Caco-2 (cell line): ENCODE measurements at places on chromosomes 11 and 22. TPM values are rescaled to one million over a fixed set of nuclear protein-coding genes. Genes with fewer than 3 reads are reported as not detected.

The ANO3 gene
- total RNA-seq = not detected in 2 replicates

The NXPE4 gene
- total RNA-seq = not detected in 2 replicates

The ABCG4 gene
- total RNA-seq = 0.18 TPM in 1 of 2 replicates, not detected in the other

The PVALB gene
- not detected in 2 replicates for total RNA-seq

The KCNE3 gene
- 48.1 and 58.2 TPM in 2 replicates for total RNA-seq

The VSIG10L2 gene
- not detected in 2 replicates for total RNA-seq

The MN1 gene
- total RNA-seq = 0.32 and 0.44 TPM in 2 replicates

The NLRP14 gene
- total RNA-seq = not detected in 2 replicates

The SAA4 gene
- total RNA-seq = not detected in 2 replicates

The MMP7 gene
- total RNA-seq = 1.0 TPM in 1 of 2 replicates, not detected in the other

The EHF gene
- 0.11 and 0.21 TPM in 2 replicates for total RNA-seq

The GGA1 gene
- total RNA-seq = 65.7 and 72.8 TPM in 2 replicates

The TOP3B gene
- 63.0 and 63.7 TPM in 2 replicates for total RNA-seq

The ST14 gene
- total RNA-seq = 298 and 304 TPM in 2 replicates

The ETS1 gene
- total RNA-seq = 1.1 and 1.2 TPM in 2 replicates

The TRIM5 gene
- 21.9 and 25.2 TPM in 2 replicates for total RNA-seq
